Jurkat, Clone E6-1 (cell line): ENCODE measurements at places on chromosomes 4 and X.

DNA sequence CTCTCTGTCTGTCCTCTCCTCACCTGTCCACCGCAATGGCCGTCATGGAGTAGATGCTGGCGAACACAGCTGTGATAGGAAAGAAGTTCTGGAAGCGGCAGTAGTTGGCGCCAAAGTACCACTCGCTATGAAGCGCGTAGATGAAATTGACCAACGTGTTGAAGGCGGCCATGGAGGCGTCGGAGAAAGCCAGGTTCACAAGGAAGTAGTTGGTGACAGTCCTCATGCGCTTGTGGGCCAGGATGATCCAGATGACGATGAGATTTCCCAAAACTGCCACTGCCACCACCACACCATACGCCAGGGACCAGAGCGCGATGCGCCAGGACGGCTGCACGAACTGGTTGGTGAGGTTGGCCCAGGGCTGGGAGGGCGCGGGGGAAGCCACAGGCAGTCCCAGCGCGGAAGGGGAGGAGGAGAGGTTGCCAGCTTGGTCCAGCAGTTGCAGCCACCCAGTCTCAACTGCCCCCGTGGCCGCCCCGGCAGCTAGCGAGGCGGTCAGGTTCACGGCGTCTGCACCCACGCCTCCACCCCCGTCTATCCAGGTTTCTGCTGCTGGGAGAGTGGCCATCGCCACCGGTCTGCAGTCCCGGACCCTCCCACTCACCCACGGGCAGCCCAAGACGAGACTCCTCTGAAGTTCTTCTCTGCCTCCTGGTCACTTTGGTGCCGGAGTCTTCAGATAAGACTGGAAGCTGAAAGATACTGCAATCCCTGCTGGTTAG, 518 bp downstream of the TACR3 start:
- no peak for DNase-seq

- no peak for DNase-seq
Observed at GRCh38 chr4:183903021-183903760, 1.9 kb upstream of the STOX2 start.

GRCh38 chr4:13992975-13993520, 365.5 kb upstream of the BOD1L1 start:
- DNase-seq: no peak

- no peak for DNase-seq
Observed at GRCh38 chrX:22652596-22652995, 347.2 kb upstream of the DDX53 start.

DNA sequence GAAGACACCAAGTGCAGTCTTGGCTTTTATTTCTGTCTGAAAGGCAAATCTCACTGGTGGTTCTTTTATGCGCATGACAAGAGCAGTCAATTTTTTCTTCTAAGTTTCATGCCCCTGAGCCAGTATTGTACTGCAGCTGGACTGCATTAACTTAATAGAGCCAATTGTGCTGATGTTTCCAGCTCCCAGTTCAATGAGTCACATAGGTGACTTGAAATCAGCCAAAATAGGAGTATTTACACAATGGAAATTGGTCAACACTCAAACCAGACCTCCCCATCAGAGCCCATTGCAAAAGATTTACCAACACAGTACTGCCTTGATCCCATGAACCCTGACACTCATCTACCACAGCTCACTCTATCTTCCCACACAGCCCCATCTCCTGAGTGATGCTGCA, 100.3 kb upstream of the GUCY1A1 start:
- DNase-seq: no peak
